ENCODE measurements at places on chromosomes 6 and 20.

DNA sequence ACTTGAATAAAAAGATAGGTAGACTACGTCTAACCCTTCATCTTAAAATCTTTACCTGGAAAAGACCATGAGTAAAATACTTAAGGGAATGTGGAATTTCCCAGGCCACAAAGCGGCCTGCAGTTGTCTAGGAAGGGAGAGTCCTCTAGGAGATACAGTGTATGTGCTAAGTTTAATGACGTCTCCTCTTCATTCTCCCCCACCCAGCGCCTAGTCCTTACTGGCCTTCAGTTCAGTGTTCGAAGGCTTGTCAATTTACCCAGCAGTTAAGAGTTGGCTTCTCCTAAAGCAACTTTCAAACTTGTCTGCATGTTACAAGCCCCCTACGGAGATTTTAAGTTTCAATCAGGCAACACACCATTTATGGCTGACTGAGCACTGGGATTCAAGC lies 35.2 kb downstream of the HFE start:
- H3K27me3 ChIP-seq, result no peaks in the 10 kb centered on the region
- DNase-seq, result no peak
- peak overlapping the region; percentile 61 for H3K4me3 ChIP-seq
- peaks cover 32% of the 10 kb centered on the region for H3K4me1 ChIP-seq
- no peak overlapping the region for H3K27ac ChIP-seq
- H3K36me3 ChIP-seq, result no peaks in the 10 kb centered on the region

- H3K4me3 ChIP-seq, result no peak overlapping the region
- H3K27ac ChIP-seq, result no peak overlapping the region
- no peaks in the 10 kb centered on the region for H3K36me3 ChIP-seq
- no peak for DNase-seq
Measured at GRCh38 chr6:80227545-80228105, 121.2 kb downstream of the BCKDHB start.

GRCh38 chr6:149863698-149864577 lies at the start of gene LRP11:
Gene LRP11 (minus strand): TSS chr6:149864359. CDS start chr6:149864020, 339 bp downstream.
- no peaks in the 10 kb centered on the region for H3K27me3 ChIP-seq
- H3K4me1 ChIP-seq, result peaks cover 12% of the 10 kb centered on the region
- H3K36me3 ChIP-seq, result no peaks in the 10 kb centered on the region
- peak; percentile 90 for DNase-seq
- H3K27ac ChIP-seq, result no peak within 1 kb of the TSS

GRCh38 chr6:109877028-109878004 lies 100.8 kb upstream of the GPR6 start:
- H3K27me3 ChIP-seq, result no peaks in the 10 kb centered on the region
- H3K4me3 ChIP-seq, result no peak overlapping the region
- no peaks in the 10 kb centered on the region for H3K4me1 ChIP-seq
- H3K27ac ChIP-seq, result no peak overlapping the region

GRCh38 chr20:6877633-6878032 lies 110.1 kb downstream of the BMP2 start:
- no peaks in the 10 kb centered on the region for H3K4me1 ChIP-seq
- no peak for DNase-seq
- H3K27me3 ChIP-seq, result no peaks in the 10 kb centered on the region
- H3K4me3 ChIP-seq, result no peak overlapping the region
- no peaks in the 10 kb centered on the region for H3K36me3 ChIP-seq

GRCh38 chr6:95266537-95267258 lies 310.6 kb upstream of the MANEA start:
- DNase-seq, result peak; percentile 77
- H3K36me3 ChIP-seq, result no peaks in the 10 kb centered on the region

DNA sequence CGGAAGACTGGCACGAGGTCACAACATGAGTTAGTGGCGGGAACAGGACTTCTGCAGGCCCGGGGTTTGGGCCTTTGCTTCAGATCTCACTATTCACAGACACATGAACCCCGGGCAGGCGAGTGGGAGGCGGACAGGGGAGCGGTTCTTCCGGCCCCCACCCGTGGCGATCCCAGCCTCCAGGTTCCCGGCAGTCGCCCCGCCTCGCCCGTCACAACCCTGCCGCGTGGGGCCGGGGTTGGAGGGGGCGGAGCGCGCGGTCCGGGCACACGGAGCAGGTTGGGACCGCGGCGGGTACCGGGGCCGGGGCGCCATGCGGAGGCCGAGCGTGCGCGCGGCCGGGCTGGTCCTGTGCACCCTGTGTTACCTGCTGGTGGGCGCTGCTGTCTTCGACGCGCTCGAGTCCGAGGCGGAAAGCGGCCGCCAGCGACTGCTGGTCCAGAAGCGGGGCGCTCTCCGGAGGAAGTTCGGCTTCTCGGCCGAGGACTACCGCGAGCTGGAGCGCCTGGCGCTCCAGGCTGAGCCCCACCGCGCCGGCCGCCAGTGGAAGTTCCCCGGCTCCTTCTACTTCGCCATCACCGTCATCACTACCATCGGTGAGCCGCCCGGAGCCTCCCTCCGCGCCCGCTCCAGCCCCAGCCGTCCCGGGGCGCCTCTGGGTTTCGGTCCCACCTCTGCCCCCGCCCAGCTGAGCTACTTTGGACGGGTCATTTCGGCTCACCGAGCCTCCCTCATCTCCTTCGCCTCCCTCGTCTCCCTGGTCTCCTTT lies at the start of gene KCNK15:
TSS of gene KCNK15 (plus strand) at position 268 of the 769 bp plus-strand sequence. CDS start at position 314, 46 bp downstream.
- no peaks in the 10 kb centered on the region for H3K4me1 ChIP-seq
- no peaks in the 10 kb centered on the region for H3K27me3 ChIP-seq
- H3K27ac ChIP-seq, result no peak within 1 kb of the TSS
- H3K4me3 ChIP-seq, result no peak within 1 kb of the TSS
- no peak for DNase-seq

GRCh38 chr6:20936949-20937348 lies 402.7 kb downstream of the CDKAL1 start:
- no peaks in the 10 kb centered on the region for H3K27me3 ChIP-seq
- DNase-seq, result no peak
- H3K4me3 ChIP-seq, result no peak overlapping the region
- no peaks in the 10 kb centered on the region for H3K36me3 ChIP-seq

DNA sequence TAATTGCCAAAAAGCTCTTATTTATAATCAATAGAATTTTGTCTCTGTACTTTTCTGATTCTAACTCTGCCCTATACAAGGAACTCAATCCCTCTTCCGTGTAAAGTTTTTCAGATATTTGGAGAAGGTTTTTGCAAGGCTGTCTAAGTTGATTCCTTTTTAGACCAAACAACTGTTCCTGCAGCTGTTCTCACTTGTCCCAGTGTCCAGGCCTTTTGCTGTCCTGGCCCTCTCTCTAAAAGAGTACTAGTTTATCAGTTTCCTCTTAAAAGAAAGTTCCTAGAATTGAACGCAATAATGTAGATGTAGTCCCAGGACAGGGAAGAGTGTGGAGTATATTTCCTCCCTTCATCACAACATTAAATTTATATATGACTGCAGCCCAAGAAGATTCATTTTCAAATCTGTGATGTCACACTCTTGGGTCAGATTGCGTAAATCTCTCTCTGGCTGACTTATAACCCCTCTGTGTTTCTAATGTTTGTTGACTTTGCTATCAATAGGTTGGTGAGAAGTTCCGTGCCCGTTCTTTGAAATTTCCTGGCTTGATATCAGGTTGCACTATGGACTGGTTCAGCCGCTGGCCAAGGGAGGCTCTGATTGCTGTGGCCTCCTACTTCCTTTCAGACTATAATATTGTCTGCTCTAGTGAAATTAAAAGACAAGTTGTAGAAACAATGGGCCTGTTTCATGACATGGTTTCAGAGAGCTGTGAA lies 139.4 kb upstream of the GLP1R start:
- no peaks in the 10 kb centered on the region for H3K27me3 ChIP-seq
- H3K27ac ChIP-seq, result no peak overlapping the region

GRCh38 chr20:49216991-49217578 lies 2.1 kb upstream of the DDX27 start:
- 0 out of 2 replicates have a peak overlapping the region, but pooled peaks have one; percentile 19 for H3K4me3 ChIP-seq
- peak; percentile 96 for DNase-seq
- peaks cover 9% of the 10 kb centered on the region for H3K36me3 ChIP-seq
- peaks cover 18% of the 10 kb centered on the region for H3K4me1 ChIP-seq
- no peaks in the 10 kb centered on the region for H3K27me3 ChIP-seq
- no peak overlapping the region for H3K27ac ChIP-seq

GRCh38 chr6:38503032-38503773 lies 136.5 kb downstream of the BTBD9 start:
- H3K4me1 ChIP-seq, result no peaks in the 10 kb centered on the region
- DNase-seq, result no peak
- H3K4me3 ChIP-seq, result no peak overlapping the region
- no peaks in the 10 kb centered on the region for H3K36me3 ChIP-seq
- no peak overlapping the region for H3K27ac ChIP-seq

GRCh38 chr20:2707353-2708072 lies 14.9 kb downstream of the EBF4 start:
- no peak overlapping the region for H3K27ac ChIP-seq
- DNase-seq, result no peak
- no peak overlapping the region for H3K4me3 ChIP-seq
- H3K27me3 ChIP-seq, result no peaks in the 10 kb centered on the region
- H3K4me1 ChIP-seq, result no peaks in the 10 kb centered on the region
- H3K36me3 ChIP-seq, result no peaks in the 10 kb centered on the region

DNA sequence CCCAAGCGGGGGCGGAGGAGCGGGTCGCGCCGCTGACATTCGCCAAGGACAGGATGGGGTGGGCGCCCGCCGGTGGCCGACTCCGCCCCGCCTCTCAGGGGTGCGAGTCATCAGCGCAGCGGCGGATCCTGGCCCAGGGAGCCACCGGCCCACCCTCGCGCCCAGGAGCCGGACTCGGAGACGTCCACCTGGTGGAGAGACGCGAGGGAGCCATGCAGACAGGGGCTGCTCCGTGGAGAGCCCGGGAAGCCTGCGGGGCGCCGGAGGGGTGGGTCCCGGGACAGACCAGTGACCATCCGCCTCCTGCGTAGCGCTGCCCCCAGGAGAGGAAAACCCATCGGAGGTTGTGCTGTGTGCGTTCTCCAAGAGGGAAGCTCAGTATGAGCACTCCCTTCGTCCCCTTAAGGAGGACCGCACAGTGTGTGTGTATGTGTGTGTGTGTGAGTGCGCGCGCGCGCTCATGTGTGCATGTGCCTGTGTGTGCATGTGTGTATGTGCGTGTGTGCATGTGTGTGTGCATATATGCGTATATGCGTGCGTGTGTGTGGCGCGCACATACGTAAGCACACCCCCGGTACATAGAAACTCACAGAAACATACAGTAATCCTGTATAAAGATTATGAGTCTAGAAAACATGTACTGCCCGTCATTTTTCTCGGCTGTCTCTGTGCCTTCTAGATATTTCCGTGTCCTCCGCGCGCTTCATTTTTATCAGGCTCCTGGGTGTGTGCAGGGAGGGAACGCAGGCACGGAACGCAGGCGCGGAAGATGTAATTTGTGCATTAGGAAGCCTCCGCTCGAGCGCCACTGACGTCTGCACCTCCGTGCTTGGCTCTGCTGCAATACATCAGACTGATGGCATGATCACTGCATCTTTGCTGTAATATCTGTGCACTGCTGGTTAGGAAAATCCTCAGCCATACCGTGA lies 158.9 kb downstream of the TBXT start:
- DNase-seq, result no peak
- H3K4me3 ChIP-seq, result no peak overlapping the region
- no peaks in the 10 kb centered on the region for H3K27me3 ChIP-seq
- no peaks in the 10 kb centered on the region for H3K4me1 ChIP-seq
- H3K36me3 ChIP-seq, result no peaks in the 10 kb centered on the region
- H3K27ac ChIP-seq, result no peak overlapping the region

DNA sequence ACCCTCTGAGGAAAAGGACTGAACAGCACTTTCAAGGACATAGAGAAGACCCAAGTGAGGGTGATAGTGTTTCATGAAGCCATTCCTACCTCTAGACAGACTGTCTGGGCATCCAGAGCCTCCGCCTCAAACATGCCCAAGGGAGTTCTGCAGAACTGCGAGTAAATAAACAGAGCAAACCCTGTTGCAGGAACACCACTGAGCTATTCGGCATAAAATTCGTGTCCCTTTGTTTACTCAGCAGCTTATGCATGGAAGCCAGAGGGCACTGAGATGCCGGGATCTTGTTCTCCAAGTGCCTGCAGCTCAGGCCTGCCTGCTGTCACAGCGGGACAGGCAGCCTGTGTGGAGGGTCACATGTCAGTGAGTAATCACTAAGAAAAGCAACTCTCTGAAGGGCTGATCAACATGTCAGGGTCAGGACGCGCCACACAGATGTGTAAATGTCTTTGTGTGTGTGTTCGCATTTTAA lies 164.9 kb upstream of the HEY2 start:
- DNase-seq, result no peak
- H3K4me3 ChIP-seq, result no peak overlapping the region
- peaks cover 3% of the 10 kb centered on the region for H3K4me1 ChIP-seq
- no peaks in the 10 kb centered on the region for H3K27me3 ChIP-seq
- H3K27ac ChIP-seq, result no peak overlapping the region

- no peak overlapping the region for H3K27ac ChIP-seq
- no peaks in the 10 kb centered on the region for H3K36me3 ChIP-seq
- H3K4me3 ChIP-seq, result no peak overlapping the region
- peaks cover 3% of the 10 kb centered on the region for H3K4me1 ChIP-seq
- H3K27me3 ChIP-seq, result no peaks in the 10 kb centered on the region
- no peak for DNase-seq
Measured at GRCh38 chr6:157990321-157991066, 8.8 kb downstream of the SYNJ2 start.
